ENCODE measurements at places on chromosomes 4 and X. TPM values are rescaled to one million over a fixed set of nuclear protein-coding genes. Genes with fewer than 3 reads are reported as not detected.

The CCDC110 gene
- total RNA-seq, result 2.0 TPM

The TRAM1L1 gene
- 5.0 TPM for total RNA-seq

The RAI2 gene
- 1.3 TPM for total RNA-seq

The FRG1 gene
- total RNA-seq, result 30.3 TPM

The GPR101 gene
- total RNA-seq, result not detected

The QRFPR gene
- total RNA-seq, result not detected

The TEX11 gene
- under 0.01 TPM for total RNA-seq

The FAM47A gene
- total RNA-seq, result not detected

The NXF3 gene
- not detected for total RNA-seq

All from fibroblast of lung (primary cell).